ENCODE measurements at places on chromosomes 1 and 21.

DNA sequence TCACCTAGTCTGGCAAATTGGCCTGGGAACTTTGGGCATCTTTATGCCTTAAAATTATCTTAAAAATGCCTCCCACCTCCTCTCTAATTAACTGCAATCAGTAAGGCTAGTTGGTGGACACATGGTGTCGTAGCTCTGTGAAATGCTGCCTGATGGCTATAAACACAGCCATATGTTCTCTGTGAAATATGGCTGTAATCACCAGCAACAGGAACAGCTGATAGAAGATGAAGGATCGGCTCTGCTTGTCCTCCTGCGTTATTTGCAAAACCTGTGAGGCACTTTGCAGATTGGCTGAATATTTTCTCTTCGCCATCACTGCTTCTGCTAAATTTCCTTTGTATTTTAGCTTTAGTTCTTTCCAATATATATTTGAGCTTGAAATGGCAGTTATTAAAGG is 419.6 kb downstream of the RWDD3 start:
- no peak for DNase-seq

DNA sequence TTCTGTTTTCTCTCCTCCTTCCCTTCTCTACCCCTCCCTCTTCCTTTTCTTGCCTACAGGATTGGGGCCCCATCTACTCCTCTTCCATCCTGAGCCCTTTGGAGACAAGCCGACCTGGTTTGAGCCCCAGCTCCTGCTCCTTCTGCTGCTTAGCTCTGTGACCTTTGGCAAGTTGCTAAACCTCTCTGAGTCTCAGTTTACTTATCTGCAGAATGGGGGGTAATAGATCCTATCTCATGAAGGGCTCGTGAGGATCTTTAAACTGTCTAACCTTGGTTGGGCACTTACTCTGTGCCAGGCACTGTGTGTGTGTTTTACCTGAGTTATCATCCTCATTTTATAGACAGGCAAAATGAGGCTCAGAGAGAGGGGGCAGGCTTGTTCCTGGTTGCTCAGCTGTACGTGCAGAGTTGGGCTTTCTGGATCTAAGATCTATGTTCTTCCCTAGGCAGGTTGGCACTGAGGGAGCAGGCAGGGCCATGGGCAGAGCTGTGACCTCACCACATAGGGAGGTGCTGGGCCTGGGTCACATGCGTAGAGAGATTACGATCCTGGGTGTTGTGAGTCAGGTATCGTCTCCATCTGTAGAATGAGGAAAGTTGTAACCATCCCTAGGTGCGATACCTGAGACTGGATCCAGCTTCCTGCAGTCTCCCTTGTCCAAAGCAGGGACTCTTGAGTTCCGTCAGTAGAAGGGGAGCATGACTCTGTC is 58.5 kb downstream of the FOXO6 start:
- no peak for DNase-seq

GRCh38 chr1:101451888-101452287 is 215.1 kb downstream of the S1PR1 start:
- DNase-seq = no peak

DNA sequence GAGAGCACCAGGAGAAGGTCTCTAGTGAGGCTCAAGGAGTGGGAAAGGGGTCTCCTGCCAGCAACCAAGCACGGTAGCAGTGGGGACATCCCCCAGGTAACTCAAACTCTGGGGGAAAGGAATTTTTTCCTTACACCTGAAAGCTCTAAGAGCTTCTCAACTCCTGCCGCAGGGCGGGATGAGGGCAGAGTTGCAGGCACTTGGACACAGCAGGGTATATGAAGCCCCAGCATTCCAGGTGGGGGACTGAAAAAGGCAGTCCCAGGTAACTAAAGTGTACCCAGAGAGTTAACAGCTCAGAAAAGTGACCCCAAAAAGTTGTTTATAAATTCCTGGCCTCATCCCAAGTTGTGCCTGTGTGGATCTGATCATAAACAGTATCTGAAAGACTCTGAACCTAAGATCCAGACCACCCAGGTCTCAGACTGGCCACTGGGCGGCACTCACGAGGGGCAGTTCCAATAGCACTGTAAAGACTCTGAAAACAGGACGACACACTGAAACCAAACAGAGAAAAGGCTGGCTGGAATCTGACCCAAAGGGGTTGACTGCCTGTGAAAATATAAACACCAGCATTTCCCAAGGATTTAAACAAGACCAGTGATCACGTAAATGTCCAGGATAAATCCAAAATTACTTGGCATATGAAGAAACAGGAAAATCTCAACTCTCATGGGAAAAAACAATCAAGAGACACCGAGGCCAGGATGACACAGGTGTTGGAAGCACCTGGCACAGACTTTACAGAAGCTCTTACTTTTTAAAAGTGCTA is 47.5 kb downstream of the HSF2BP start:
- peak; percentile 37 for DNase-seq

DNA sequence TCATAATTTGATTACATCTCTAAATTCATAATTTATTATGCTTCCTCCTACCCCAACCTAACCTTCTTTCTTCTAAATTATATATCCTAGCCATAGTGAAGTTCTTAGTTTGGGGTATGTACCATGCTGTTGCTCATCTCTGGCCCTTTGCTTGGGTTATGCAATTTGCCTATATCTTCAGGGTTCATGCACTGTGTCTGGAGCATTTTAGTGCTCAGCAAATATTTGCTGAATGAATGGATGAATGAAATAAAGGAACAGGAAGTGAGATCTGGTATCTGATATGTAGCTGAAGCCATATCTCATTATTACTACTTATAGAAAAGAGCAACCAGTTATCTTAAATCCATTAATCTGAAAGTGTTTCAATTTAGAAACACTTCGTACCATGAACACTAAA is 137.6 kb downstream of the GPATCH2 start:
- no peak for DNase-seq

DNA sequence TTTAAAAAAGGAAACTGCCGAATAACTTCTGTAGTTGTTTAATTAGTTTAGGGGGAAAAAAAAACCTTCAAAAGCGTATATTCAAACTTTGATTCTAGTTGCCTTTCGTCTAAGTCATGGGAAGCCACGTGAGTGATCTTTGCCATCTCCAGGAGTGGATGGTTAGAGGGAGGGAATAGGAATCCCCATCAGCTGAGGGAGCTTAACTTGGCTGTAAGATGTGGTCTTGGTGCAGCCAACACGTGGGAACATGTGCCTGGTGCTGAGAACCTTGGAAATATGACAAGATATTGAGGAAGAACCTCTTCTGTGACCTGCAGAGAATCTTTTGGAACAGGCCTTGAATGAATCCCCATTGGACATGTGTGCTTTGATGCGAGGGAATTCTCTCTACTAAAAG is 1.7 kb downstream of the BACE2 start:
- DNase-seq = no peak

DNA sequence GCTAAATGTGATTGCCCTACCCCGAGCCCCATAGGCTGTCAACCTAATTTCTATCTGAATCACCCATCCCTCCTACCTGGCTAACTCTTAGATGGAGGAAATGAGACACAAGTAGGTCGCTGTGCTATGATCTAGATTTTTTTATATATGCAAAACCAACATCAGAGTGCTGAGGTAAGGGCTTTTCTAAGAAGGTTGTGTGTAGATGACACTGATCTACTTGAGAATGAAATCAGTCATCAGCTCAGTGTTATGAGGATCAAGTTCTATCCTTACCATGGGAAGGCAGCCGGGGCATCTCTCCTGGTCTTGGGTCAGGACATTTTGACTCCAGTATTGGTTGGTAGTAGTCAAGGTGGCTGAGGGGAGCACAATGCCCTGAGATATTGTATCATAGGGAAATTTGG is 23.6 kb downstream of the SLAMF1 start:
- peak; percentile 62 for DNase-seq

DNA sequence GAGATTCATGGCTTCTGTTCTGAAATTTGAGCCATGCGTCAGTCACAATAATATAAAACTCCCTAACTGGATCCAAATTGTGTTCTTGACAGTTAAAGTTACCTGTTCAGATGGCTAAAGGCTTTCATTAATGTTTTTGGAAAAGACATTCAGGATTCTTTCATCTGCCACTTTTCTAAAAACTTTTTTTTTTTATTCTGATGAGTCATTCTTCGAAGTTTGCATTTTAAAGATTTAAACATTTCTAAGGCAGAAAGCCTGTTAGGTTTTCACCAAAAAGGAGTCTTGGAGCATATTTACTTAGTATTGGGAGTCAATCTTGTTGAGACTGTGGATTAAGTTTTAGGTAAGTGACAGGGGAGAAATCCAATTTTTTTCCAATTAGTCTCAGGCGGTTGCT is 18.9 kb upstream of the SDC3 start:
- DNase-seq = no peak

DNA sequence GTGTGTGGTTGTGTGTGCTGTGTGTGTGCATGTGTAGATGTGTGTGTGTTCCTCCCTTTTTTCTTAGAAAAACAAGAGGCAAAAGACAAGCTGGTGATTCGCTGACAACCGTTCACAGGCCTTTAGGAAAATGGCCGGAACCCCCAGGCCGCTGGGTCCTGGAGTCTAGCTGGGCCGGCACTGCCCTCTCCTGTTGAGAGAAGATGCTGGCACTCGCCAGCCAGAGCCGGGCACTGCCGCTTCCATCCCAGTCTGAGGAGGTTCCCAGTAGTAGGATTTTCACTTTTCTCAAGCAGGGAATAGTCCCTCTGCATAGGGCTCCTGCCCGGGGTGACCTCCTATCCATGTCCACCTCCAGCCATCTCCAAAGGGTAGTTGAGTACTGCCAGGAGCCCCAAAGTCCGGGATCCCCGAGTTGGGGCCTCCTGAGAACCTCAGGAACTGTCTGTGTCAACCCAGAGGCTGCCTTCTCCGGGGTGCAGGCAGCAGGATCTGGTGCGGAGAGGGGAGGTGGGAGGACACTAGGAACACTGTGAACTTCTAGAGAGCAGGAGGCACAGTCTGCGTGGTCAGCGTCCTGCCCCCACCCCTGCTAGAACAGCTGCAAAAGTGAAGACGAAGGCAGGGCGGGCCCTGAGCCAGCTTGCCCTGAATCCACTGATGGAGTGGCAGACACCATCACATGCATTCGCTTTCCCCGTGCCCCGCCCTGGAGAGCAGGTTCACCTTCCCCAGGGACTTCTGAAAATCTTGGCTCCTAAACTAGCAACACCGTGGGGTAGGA is 44.1 kb upstream of the ARHGEF16 start:
- no peak for DNase-seq

- no peak for DNase-seq
These were observed 19.6 kb downstream of the CCSAP start for GRCh38 chr1:229323201-229323600.

DNA sequence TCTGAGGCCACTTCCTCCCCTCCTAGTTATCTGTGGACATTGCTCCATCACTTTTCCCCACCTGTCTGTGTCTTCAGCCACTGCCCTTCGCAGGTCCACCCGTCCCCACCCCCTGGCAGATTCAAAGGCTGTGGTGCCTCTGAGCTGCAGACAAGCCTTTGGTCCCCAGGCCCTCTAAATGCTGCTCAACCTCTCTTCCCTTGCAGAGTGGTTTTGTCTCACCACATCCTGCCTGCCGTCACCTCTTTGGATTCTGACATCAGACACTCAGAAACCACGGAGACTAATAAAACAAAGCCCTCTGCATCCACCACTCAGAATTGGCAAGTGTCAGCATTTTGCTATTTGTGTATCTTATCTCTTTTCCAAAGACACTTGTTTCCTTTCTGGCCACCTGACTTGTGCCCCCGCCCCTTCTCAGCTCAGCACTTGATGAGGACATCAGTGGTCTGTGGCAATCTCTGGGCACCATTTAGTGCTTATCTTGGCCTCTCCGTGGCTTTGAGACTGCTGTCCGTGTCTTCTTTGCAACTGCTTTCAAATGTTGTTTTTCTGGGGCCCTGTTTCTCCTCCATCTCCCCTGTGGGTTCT is 7.7 kb downstream of the CNIH3 start:
- no peak for DNase-seq

Measured in germinal center (tissue), 1 donor.